Activated CD4-positive, CD25-positive, alpha-beta regulatory T cell treated with anti-CD3 and anti-CD28 coated beads, Interleukin-2, amount 50 U/mL, for 72 hours (primary cell): ENCODE measurements at places on chromosomes 13 and 19.

GRCh38 chr13:75579529-75579928 lies 29.9 kb downstream of the UCHL3 start:
- DNase-seq: no peak

DNA sequence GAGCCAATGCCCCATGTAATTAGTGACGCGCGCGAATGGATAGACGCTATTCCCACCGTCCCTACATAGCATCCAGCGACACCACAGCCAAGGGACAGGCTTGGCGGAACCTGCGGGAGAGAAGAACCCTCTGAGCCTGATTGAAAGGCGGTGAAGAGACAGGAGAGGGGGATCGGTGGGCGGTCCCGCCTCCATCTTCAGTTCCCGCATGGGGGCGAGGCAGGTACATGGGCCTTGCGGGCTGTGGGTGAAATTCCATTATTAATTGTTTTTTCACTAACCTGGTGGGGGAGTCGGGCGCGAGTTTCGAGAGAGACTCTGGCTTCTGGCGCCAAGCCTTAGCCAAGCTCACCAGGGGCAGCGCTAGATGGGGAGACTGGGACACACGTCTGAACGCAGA lies 8.4 kb upstream of the TEX101 start:
- DNase-seq: no peak

- DNase-seq: no peak
These were observed 47.4 kb upstream of the KATNAL1 start for GRCh38 chr13:30354493-30355383.

DNA sequence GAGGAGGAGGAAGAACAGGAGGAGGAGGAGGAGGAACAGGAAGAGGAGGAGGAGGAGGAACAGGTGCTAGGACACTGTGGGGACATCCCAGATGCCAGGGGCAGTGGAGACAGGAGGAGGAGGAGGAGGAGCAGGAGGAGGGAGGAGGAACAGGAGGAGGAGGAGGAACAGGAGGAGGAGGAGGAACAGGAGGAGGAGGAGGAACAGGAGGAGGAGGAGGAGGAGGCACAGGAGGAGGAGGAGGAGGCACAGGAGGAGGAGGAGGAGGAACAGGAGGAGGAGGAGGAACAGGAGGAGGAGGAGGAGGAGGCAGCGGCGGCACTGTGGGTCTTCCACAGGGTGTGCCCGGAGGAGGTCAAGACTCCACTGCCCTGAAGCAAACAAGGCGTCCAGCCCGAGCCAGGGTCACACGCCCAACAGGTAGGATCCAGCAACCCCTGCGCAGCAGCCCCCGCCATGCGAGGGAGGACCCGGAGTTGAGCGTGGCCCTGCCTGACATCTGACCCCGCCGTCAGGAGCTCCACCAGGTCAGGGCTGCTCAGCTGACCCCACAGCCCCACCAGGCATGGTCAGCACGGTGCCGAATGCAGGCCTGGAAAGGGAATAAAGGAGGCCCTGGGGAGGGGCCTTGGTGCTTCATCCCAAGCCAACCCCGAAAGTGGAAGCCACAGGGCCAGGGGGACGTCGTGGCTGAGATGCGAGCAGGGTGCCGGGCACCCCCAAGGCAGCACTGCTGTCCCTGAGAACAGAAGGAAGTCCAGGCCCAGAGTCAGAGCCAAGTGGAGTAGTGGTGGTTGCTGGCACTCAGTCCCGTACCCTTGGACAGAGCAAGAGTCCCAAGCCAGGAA lies 9.2 kb downstream of the SBNO2 start:
- no peak for DNase-seq

DNA sequence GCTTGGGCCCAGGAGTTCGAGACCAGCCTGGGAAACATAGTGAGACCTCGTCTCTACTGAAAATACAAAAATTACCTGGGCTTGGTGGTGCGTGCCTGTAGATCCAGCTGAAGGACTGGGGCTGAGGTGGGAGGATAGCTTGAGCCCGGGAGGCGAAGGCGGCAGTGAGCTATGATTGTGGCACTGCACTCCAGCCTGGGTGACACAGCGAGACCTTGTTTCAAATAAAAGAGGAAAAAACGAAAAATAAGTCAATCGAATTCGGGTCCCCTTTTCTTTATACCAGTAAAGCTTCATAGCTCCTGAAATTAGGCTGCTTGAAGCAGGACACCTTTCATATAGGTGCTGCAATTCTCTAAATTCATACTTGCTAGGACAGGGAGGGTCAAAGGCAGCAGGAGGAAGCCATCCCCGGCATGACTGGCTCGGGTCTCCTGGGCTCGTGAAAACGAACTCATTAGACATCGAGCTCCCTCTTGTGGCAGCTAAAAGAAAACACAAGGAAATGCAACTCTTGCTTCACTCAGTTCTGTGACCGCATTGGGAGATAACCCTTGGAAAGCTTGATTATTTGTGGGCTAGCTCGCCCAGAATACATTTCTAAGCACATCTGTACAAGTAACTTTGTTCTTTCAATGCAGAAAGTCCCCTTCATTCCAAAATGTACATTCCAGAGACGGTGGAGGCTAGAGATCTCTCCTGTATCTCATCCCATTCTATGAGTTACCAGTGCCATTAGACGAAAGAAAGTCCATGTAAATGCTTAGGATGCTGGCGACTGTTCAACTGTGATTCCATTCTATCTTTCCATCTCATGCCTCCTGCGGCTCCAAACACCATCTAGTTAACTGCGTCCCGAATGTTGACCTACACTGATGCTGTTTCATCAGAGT lies 16.8 kb downstream of the FPR2 start:
- peak; percentile 34 for DNase-seq

DNA sequence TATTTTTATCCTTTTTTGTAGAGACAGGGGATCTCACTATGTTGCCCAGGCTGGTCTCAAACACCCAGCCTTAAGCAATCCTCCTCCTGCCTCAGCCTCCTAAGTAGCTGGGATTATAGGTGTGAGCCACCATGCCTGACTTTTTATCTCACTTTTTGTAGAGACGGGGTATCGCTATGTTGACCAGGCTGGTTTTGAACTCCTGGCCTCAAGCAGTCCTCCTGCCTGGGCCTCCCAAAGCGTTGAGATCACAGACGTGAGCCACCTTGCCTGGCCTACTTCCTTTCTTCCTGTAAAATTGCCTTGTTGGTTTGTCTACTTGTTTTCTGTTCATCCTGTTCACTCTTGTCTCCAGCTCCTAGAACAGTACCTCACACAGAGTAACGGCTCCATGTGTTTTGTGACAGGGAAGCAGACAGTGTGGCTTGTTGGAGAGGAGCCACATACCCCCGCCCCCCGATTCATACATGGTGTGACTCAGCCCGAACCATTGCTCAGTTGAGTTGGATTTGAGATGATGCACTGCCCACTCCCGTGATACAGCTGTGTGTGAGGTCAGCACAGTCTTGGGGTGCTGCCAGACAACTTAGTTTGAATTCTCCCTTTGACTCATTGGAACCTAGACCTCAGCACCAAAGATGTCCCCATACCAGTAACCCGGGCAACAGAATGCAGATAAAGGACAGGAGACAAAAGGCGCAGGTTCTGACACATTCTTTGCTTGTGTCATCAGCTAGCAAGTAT lies 34.2 kb downstream of the GPR42 start:
- no peak for DNase-seq

DNA sequence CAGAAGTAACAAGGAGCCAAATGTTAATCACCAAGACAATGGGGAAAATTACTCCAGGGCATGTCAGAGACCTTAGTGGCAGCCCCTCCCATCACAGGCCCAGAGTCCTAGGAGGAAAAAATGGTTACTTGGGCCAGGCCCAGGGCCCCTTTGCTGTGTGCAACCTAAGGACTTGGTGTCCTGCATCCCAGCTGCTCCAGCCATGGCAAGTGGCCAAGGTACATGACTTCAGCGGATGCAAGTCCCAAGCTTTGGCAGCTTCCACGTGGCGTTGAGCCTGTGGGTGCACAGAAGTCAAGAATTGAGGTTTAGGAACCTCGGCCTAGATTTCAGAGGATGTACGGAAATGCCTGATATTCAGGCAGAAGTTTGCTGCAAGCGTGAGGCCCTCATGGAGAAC lies 46.7 kb downstream of the OR10H4 start:
- no peak for DNase-seq

DNA sequence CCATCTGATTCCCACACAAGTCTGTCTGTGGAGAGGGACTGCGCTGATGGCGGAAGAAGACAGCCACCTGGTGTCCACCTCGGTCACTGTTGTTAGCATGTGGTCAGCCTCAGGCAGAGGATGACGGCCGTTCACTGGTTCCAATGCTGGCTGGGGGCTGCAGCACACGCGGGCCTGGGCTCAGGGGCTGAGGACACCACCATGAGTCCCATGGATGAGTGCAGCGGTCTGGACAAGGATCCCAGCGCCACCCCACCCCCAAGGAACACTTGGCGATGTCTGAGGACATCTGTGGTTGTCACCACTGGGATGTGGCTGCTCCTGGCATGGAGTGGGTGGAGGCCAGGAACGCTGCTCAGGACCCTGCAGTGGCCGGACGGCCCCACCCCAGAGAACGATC lies 10.9 kb downstream of the DPP9 start:
- DNase-seq: no peak

DNA sequence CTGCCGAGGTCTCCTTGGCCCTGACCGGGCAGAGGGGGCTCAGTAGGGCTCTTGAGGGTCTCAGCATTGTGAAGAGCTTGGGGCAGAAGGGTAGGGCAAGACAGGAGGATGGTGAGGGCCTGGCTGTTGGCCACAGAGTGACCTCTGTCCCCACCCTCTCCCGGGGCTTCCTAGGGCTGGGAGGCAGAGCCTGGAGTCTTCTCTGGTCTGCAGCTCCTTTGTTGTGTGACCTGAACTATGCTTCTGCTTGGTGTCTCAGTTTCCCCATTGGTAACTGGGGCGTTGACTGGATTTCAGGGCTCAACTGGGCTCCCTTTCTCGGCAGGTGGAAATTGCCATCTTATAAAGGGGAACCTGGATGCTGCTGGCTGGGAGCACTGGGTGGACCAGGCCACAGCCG lies 30.1 kb upstream of the PEPD start:
- DNase-seq: no peak

DNA sequence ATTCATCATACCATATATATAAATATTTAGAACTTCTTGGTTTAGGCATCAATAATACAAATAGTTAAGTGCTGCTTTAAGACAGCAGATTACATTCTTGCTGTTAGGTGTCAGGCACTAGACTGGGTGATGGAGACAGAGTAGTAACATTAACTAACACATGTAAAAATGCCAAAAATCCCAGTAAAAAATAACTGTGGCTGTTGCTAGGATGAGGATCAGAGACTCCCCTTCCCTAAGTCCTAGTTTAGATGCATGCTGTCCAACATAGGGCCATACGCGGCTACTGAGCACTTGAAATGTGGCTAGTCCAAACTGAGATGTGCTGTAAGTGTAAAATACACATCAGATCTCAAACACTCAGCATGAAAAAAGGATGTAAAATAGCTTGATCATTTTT lies 94.7 kb downstream of the CDADC1 start:
- no peak for DNase-seq

GRCh38 chr13:21202767-21203531 lies 26.5 kb downstream of the MRPL57 start:
- DNase-seq: no peak

DNA sequence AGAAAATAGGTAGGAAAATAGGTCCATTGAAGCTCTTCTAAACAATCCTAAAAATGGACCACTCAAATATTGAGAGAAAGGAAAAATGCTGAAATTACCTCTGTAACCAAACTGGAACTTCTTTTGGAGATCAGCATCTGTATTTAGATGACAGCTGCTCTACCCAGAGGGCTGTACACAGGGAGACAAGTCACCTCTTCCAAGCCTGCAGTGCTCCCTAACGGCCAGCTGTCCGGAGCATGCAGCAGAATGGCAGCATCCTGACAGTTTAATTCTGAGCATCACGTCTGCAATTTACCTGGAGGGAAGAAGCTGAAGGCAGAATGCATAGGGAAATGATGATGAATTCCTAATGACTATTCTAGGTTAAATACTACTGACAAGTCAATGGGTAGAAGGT lies 62.8 kb upstream of the DIAPH3 start:
- DNase-seq: no peak

DNA sequence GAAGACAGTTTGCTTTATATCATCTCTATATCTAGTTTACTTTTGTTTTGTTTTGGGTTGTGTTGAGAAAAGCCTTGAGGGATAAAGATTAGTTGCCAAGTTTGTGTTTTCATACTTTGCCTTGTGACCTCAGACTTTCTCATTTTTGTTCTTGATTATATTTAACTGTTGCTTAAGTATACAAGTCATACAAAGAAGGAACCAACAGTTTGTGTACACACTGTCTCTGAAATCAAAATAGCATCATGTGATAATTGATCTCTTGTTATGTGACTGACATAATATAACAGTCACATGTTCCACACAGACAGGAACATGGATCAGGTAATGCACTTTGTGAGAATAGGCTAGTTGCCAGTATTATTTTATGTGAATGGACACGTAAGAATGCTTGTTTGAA lies 70.8 kb downstream of the SHISA2 start:
- DNase-seq: no peak

DNA sequence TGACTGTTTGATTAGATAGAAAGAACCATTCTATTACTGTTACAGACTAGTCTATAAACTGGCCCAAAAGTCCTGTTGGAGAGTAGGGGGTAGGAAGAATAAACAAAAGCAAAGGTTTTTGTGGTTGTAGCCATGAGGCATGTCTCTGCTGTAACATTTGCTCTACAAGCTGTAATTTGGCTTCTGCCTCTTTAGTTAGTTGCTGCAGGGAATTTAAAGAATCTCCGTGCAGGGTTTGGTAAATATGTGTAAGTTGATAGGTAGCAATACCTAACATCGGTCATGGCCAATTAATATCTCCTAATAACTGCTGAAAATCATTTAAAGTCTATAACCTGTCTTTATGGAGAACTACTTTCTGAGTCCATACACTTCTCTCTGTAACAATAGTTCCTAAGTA lies 13.0 kb downstream of the FPR3 start:
- no peak for DNase-seq
